ENCODE measurements at places on chromosomes 2 and 18.

DNA sequence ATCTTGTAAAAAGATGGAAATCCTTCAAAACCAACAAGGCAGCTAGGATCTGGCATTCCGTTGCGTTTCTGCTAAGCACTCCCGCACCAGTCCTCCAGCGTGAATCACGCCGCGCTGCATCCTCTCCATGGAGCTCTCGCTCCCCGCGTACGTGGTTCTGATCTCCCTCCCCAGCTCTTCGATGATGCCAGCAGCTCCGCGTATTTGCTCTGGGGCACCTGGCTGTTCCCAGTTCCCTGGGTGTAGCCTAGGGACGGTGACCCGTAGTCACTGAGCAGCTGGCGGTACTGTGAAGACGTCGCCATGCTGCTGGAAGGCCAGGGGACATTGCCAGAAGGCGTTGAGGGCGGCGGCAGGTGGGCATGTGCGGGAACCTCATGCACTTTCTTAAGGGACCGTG is 407.5 kb downstream of the RNF144A start:
- DNase-seq, result no peak

DNA sequence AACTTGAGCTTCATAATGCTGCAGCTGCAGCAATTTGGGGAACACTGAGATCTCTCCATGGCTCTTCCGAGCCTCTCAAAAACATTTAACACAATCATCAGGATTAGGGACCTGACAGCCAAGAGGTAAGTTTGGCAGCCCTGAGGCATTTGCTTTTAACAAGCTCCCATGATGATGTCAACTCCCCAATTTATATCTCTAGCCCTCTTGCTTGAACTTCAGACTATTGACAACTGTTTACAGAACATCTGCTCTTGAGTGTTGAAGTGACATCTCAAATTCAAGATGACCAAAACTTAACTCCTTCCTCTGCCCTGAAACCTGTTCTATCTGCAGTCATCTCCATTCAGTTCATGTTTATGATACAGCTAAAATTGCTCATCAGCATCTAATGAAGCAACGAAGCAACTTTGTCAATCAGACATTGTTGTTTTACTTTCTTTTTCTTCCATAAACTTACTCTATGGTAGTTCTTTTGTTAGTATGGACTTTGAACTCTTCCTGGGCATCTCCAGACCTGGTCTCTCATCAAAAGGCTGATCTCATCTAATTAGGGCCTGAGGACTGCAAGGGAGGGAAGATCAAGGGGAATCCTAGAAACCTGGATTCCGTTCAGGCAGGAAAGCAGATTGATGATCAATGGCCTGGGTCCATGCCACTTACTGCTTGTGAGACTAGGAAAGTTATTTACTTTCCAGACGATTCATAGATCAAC is 48.1 kb downstream of the SEMA4F start:
- no peak for DNase-seq

- no peak for DNase-seq
These were observed 43.5 kb upstream of the LAPTM4A start for GRCh38 chr2:20094955-20095354.

GRCh38 chr2:26018184-26019055 is 15.5 kb upstream of the RAB10 start:
- DNase-seq, result peak; percentile 87

GRCh38 chr2:64525317-64525613 is 1.1 kb downstream of the AFTPH start:
- no peak for DNase-seq

DNA sequence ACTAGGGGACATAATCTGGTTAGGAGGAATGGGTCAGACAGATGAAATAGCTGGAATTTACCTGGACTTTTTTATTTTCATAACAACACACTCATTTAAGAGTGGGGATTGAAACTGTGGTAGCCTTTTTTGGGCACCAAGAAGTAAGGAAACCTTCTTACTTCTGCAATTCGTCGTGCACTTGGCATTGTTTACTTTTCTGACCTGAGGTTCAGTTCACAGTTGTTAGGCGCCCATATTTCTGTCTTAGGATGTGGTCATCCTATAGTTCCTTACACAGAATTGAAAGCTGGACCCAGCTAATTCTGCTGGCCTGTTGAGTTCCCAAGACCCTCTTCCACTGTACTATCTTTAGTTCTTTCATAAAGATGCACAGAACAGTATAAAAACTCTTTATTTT is 72.9 kb downstream of the TMX3 start:
- no peak for DNase-seq

DNA sequence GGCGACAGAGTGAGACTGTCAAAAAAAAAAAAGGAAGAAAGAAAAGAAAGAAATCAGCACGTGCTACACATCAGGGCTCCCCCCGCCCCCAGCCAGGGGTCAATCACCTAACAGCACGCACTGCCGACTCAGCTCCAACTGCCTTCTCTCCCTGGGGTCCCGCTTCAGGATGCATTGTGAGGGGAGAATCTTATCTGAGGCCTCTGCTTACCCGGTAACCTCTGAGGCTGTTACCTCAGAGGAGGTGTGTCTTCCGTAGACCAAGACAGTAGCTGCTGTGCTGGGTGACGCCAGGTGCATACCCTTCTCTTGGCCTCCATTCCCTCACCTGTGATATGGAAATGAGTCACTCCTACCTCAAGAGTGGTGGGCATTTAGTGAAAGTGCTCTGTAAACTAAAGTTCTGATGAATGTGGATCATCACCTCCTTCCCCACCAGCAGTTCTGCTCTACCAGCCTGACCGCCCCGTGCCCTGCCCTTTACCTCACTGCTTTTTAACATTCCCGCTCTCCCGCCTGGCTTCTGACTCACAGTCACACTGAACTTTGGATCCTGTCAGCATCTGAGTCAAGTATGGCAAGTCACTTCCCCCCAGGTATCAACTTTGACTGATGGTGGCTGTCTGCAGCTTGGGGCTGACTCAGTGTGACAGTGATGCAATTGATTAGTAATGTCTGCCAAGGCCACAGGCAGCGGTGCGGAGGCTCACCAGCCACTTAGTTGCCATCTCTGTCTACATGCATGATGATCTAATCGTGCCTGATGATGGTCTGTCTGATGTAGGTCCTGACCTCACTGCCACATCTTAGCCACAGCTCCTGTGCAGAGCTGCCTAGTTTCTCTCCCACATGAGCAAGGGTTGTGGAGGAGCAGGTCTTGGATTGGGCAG is 20.1 kb downstream of the ARID5A start:
- peak; percentile 99 for DNase-seq
